Inflammatory macrophage treated with lipopolysaccharide for 1 hour (primary cell): ENCODE measurements at places on chromosomes 5 and 9.

DNA sequence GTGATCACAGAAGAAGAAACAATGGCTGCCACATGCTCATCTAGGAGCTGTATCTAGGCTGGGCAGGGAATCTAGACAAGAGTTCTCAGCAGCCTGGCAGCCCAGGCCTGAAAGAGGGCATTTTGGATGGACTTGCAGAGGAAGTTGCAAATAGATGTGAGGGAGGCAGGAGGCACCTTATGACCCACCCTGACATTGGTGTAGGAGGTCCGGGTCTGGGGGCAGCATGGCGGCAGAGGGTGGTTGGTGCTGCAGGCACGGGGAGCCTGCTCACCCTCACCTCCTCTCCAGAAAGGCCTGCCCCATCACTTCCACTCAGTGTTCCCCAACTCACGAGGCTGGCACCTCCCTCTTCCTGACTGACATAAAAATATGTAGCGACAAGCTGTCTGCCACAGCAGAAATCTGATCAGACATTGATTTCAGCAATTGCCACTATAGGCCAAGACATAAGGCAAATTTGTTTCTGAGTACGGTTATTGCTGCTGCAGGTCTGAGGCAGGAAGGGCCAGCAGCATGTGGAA is 217.6 kb downstream of the PBX3 start:
- no peak for DNase-seq

- no peak for DNase-seq
Observed at GRCh38 chr5:88674356-88675167, 208.4 kb downstream of the MEF2C start.

GRCh38 chr9:35905051-35905781 is 786 bp upstream of the HRCT1 start:
- no peak for DNase-seq

DNA sequence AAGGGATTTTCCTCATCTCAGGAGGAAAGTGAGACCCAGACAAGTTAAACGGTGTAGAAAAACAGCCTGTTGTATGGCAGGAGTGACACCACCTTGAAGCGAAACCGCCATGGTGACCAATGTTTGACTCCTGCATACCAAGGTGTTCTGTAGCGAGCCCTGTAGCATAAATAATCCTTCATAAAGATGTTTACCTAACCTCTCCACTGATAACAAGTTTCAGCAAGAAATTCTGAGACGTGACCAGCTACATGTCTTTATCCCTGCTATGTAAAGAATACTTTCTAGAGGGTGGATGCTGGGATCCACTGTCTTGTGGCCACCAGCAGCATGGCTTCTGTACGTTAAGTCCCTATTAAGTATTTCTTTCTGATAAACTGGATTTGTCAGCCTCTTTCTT is 148.1 kb downstream of the MPDZ start:
- DNase-seq: no peak

GRCh38 chr9:120505186-120505585 is 74.8 kb downstream of the CDK5RAP2 start:
- DNase-seq: no peak

GRCh38 chr5:91053741-91054025 is 329.4 kb downstream of the ARRDC3 start:
- DNase-seq: no peak

DNA sequence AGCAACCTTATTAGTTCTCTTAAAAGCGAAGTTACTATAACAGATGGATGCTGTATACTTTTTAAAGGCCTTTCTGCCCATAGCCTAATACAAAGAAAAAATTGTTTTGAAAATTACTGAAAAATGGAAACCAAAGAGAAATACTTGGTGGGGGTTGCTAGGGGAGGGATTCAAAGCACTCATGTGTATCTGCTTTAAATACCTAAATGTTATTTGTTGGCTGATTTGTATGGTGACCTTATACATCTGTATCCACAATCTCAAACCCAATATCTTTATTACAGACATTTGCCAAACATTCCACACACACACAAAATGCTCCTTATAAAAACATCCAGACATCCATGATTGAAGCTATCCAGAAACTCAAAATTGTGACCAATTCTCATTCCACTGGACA is 172.0 kb downstream of the ADAMTS12 start:
- no peak for DNase-seq

GRCh38 chr5:95835682-95836385 is 13.3 kb upstream of the GLRX start:
- DNase-seq: peak; percentile 62

DNA sequence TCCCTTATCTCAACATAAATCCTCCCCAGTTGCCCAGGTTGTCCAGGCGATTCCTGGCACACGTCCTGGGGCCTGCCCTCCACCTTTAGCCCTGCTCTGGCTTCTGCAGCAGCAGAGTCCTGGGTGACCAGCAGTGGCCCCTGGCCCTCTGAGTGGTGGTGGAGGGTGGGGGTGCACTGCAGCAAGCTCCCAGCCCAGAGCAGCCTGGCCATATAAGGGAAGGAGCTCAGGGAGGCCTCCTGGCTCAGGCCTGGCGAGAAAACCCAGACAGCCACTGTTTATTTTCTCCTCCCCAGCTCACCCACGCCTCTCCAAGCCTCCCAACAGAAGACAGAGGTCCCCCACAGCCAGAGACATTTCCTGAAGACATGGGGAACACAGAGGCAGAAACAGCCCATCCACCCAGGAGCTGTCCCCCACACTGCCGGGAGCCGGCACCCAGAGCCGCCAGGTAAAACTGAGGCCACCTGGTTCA is 44.7 kb upstream of the IL17B start:
- DNase-seq: no peak

DNA sequence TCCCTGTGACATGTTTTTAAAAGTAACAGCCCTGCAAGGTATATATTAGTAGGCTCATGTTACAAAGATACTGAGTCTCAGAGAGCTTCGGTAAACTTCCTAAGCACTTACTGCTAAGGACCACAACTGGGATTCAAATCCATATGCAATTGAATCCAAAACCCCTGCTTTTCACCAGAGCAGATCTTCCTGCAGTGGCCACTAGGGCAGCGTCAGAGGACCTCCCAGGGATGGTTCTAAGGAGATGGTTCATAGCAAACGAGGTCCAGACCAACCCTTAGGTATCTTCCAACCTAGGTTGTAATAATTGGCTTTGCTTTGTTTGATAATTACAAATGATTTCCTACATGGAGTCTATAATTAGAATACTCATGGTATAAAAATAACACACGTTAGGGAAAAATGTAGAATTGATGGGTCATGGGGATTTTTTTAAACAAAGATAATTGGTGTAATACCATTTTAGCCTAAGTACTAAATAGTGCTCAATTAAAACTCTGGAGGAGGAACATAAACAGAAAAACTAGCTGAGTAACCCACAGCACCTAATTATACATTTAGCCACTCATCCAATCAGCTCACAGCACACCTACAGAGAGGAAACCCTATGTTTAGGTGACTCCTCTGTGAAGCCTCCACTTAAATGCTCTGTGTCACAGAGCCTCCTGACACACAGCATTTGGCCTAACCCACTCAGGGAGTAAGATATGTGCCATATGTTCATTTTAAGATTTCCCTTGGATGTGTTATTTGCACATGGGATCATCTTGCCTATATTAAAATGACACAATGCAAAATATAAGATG is 10.0 kb upstream of the CAST start:
- DNase-seq: no peak

DNA sequence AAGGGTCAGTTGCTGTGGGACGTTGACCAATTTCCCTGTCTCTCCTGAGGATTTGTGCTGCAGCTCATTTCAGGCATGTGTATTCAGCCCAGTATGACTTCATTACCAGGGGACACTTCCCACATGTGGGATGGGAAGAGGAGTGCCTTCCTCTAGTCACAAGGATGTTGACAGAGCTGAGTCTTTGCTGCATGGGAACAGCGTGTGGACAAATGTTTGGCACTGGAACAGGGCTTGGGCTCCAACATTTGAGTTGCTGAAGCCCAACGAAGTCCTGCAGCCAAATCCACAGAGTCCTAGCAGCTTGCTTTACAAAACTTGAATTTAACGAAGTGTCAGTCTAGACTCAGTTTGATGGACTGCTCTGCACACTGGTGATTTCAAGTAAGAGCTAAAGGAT is 283.2 kb downstream of the SH3GL2 start:
- DNase-seq: no peak

- DNase-seq: no peak
Observed at GRCh38 chr5:14306329-14306815, 163.2 kb downstream of the TRIO start.
